ENCODE measurements at places on chromosomes 5 and 9. TPM values are rescaled to one million over a fixed set of nuclear protein-coding genes. Genes with fewer than 3 reads are reported as not detected.

OLFM1 gene
- 1.2 TPM for total RNA-seq

NR5A1 gene
- not detected for total RNA-seq

EQTN gene
- not detected for total RNA-seq

CRHBP gene
- not detected for total RNA-seq

MEGF10 gene
- 6.6 TPM for total RNA-seq

LRRC19 gene
- total RNA-seq: not detected

ADAMTSL2 gene
- total RNA-seq: 0.15 TPM

HABP4 gene
- 19.3 TPM for total RNA-seq

BTNL3 gene
- total RNA-seq: not detected

SLC36A3 gene
- total RNA-seq: not detected

SPARC gene
- 24,474 TPM for total RNA-seq

OR1J2 gene
- not detected for total RNA-seq

C5orf58 gene
- total RNA-seq: not detected

TXNDC8 gene
- total RNA-seq: not detected

SLC34A1 gene
- total RNA-seq: not detected

CDH9 gene
- not detected for total RNA-seq

COL5A1 gene
- 2,410 TPM for total RNA-seq

All from chondrocyte (in vitro differentiated cells).